SHP77 treated with DMSO at 0.1 percent for 48 hours (cell line): ENCODE measurements at places on chromosomes 5 and 9.

DNA sequence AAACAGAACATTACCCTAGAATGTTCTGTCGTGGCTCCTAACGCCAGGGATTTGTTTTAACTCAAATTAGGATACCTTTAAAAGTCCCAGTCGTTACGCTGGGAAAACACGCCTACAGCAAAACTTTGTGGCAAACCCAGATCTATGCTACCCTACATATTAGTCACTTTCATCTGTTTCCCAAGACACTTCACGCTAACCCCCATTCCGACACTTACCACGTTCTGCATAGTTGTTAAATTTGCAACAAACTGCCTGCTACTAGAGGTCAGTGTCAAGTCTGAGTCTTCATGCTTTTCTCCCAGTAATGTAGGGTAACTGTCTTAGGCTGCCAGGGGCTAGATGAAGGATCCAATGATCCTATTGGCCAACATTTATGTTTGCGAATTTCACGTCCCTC lies 140.3 kb downstream of the RASEF start:
- DNase-seq, result no peak

DNA sequence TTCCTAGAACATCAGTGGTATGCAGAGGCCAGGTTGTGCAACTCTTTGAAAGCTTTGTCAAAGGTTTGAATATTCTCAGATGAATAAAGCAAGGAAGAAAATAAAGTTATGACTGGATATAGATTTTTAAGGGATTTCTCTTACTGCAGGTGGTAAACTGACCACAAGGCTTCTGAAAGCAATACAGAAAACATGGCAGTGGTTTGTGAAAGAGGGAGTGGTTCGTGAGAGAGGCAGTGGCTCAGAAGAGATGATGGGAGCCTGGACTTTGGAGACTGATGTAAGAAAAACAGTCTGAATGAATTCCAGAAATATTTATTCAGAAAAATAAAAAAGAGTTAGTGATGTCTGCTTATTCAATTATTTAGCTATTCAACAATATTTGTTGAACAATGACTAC lies 380.4 kb upstream of the CTNND2 start:
- no peak for DNase-seq

DNA sequence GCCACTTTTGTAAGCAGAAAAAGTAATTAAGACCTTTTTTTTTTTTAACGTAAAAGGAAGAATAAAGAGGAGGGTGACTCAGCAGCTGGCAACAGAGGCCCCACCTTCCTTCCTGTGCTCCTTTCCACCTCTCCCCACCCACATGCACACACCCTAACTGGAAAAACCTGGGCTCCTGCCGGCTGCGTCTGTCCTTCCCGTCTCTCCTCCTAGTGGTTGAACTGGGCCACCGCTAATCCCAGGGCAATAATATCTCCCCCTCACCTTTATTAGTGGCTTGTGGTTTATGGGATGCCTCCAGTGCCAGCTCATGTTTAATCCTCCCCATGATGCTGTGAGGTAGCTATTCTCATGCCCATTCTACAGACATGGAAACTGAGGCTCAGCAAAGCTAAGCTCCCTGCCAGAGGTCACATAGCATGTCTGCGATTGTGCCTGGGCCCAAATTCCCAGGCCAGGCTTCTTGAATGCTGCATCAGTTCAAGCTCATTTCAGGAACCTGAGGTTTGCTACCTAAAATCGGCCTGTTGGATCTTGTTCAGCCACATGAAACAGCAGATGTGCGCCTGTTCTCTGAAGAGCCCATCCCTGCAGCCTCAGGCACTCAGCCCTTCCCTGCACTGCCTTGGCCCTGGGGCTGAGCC lies 60.9 kb upstream of the IL17B start:
- DNase-seq, result peak; percentile 32

- no peak for DNase-seq
Measured at GRCh38 chr9:108496846-108497245, 358.9 kb downstream of the ACTL7B start.

GRCh38 chr5:84086511-84086910 lies 298.2 kb downstream of the EDIL3 start:
- DNase-seq, result no peak

GRCh38 chr9:71642056-71642455 lies 126.3 kb downstream of the CEMIP2 start:
- no peak for DNase-seq

- DNase-seq, result no peak
Measured at GRCh38 chr5:89351222-89351621, 468.2 kb upstream of the MEF2C start.

GRCh38 chr9:116355153-116355921 lies 201.7 kb downstream of the PAPPA start:
- peak; percentile 53 for DNase-seq

DNA sequence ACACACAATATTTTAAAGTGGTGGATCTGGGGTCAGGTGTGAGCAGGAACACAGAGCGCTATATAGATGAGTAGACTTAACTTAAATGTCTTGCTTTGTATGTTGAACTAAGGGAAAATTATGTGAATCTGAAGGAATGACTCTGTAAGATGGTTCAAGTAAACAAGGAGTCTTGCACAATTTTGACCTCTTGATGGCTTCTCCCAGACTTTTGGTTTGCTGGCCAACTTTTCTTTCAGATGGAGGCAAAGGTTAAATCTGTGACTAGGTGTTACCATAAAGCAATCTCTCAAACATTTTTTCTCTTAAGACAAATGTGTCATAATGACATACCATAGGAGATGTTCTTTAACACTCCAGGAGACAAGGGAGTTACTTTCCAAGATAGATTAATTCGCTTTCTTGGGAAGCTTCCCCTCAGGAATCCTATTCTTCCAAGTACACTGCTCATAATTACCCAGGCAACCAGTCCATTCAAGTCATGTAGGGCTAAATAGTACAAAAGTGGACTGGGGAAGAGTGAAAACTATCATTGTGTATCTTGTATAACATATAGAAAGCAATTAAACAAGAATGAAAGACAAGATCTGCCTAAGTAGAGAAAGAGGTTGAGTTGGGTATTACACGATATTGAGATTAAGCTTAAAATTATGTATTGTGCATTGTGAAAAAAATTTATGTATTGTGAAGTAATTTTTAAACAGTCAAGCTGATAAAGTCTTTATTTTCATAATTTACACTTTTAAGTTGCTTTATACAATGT lies 60.3 kb upstream of the SLC27A6 start:
- DNase-seq, result no peak

DNA sequence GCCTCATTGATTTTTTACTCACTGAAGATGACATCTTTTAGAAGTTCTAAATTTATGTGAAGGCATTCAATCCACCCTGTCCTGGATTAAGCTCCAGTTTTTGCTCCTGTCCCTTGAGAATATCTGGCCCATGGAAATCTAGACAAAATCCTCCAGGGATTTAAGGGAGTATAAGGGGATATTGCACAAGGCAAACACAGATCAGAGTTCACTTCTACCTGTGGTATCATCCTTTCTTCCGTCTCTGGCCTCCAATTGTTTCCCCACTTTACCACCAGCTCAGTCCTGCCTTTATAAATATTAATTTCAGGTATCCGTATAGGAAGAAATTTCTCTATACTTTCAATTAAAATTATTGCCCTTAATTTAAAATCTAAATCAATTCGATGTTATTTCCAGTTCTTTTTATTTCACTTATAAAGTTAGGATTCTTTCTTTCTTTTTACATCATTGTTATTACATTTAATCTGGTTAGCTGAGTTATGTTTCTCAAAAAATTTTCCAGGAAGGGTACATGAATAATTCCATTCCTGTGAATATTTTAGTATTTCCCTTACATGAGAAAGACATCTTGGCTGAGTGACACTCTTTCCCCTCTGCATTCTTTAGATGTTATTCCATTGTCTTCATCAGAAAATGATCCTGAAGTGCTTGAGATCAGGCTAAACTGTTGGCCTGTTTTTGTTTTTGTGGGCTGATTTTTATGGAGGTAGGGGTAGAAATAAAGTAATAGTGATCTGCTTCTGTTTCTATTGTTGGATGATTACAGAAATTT lies 194.3 kb upstream of the MAP3K1 start:
- DNase-seq, result no peak

DNA sequence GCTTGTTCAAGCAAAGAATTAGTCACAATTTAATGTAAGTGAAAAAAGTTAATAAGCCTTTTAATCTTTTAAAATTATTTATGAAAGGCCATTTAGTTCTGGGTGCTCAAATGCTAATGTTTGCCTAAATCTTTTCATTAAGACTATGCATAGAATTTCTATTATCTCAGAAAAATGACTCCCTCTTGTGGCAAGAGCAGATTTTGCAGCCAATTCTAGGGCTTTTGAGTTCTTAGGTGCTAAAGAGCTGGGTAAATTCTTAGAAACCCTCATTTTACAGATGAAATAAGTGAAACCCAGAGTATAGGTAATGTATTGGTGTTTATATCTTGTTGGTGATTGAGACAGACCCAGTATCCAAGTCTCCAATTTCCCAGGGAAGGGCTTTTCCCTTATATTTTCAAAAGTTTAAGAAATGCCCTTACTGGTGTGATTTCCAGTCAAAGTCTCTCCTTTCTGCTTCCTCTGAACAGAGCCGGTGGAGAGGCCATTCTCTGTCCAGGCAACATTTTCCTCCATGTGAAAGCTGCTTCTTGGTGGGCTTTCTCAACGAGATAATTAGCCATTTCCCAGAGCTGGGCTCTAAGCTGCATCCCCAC lies 24.1 kb upstream of the PCSK5 start:
- no peak for DNase-seq

DNA sequence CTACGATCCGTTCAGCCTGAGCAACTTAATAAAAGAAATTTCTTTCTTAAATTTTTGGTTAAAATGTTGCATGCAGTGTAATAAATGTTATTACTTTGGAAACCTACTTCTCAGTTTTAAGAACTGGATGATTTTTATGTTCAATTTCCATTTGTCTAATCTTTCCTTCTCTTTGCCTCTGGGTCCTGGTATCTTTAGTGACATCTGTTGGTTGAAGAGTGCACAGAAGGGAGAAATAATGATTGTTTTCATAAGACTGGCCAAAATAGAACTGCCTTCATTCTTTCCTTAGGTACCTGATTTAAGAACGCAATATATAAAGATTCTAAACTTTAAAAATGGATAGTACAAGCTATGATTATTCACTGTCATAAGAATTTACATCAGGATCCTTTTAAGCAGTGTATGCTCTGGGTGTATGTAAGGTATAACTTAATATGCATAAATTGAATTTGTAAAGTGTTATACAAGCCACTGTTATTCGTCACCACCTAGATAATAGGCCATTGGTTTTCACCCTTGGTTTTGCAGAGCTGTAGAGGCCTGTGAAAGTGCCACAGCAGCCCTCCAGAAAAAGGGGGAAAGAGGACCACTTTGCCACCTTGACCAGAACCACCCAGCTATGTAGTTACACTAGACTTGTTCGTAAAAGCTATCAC lies 82.8 kb upstream of the TLX3 start:
- no peak for DNase-seq

GRCh38 chr9:3732077-3733038 lies 206.6 kb upstream of the RFX3 start:
- DNase-seq, result peak; percentile 60

GRCh38 chr5:5198135-5198534 lies 58.0 kb downstream of the ADAMTS16 start:
- no peak for DNase-seq

GRCh38 chr5:62343428-62343827 lies 37.4 kb downstream of the KIF2A start:
- no peak for DNase-seq

GRCh38 chr9:14007190-14007769 lies 306.7 kb downstream of the NFIB start:
- no peak for DNase-seq

DNA sequence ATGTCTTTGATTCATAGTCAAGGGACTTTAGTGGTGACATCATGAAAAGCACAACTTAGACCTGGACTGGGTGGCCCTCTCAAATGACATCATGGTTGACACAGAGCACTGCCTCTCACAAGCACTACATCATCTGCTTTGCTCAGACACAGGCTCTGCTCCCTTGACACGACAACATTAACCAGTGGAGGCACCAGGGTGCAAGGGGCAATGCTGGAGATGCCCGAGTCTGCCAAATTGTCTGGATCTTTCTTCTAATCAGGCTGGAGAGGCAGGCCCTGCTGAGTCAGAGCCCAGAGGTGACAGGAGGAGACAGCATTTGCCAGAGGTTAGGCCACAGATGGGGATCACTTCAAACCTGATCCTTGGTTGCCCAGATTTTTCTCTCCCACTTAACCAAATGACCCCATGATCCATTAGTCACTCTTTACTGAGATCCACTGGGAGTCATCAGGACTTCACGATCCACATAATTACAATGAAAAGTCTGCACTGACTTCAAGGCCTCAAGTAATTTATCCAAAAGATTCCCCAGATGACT lies 174.4 kb downstream of the SLIT3 start:
- DNase-seq, result no peak

DNA sequence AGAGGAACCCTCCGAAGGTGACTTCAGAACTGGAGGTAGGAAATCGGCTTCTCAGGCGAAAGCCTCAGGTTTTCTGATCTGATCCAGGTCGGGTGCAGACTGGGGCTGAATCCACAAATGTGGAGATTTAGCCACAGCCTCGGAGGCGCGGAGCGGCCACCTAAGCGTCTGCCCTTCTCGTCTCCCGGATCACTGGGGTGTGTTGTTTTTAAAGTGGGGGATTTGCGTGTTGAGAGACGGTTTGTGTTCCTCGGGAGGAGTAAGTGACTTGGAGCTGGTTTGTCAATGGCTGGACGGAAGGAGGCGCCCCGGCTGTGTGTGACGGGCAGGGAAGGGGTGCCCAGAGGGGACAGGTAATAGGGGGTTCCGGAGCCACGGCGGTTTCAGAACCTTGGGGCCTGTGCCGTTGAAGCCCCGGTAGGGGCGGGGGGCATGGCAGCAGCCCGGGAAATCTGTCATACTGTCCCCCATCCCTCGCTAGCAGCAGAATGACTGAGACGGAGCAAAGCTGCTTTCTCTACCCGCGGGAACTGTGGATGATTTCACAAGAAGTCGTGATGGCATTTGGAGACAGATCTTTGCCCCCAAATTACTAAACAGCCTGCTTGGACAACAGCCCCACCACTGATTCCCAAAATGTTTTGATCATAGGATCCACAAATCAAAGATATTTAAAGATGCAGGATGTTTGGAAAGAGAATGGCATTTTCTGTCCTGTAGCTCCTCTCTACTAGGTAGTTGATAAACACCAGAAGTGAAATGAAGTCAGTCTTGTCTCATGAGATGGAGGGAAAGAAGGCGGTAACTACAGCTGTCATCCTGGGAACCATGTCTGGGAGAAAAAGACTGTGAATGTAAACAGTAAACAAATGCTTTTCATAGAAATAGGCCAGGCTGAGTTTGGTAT lies 216.5 kb downstream of the PDZD2 start:
- no peak for DNase-seq

DNA sequence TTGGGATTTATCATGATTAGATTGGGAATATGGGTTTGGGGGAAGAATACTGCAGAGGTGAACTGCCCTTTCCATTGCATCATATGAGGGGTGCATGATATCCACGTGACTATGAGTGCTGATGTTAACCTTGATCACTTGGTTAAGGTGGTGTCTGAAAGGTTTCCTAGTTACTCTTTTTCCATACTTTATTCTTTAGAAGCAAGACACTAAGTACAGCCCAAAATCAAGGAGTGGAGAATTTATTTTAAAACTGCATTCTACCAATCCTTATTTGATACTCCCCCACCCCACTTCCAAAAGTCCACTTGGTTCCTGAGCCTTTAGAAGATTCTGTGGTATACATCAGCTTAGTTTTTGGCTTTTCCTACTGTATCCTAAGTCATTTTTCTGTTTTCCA lies 20.3 kb upstream of the STOM start:
- DNase-seq, result no peak
